SHP77 (cell line): ENCODE measurements at places on chromosomes 2 and 18.
A peak's percentile ranks its signal among the peaks of the same experiment; 100 is the strongest.

DNA sequence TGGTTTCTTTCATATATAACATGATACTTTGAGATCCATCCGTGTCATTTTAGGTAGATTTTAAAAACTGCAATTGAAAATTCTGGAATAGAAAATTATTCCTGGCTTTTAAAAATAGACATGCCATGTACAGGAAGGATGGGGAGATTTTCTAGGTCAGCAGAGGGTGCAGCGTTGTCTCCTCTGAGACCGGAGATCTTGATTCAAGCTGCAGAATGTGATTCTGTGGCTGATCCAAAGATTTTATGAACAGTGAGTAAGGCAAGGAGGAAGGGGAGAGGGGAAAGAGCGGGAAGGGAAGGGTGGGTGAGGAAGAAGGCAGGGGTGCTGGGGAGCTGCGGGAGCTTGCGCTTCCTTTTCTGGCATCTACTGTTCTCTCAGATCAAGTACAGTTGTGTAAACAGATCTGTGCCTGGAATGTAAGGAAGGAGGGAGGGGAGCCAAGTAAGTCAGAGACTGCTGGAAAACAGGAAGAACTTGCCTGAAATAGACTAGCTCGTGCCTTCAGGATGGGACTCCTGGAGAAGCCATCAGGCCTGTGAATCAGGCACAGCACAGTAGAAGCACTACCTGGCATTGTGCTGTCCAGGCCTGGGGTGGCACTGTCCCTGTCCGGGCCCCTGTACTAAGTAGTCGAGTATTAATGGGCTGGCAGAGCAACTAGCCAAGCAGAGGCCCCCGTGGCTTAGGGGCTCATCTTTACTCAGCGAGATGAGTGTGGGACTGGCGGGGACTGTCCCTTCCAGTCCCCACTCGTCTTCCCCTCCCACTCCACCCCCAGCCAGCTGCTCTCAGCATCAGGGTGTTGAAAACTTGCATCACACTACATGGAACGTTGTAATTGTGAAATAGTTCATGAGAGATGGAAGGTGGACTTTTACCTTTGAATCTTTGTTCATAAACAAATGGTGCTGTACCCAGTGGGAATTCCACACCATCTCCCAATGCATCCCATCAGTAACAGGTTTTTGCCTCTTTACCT lies 163.5 kb downstream of the UXS1 start:
- DNase-seq = no peak

DNA sequence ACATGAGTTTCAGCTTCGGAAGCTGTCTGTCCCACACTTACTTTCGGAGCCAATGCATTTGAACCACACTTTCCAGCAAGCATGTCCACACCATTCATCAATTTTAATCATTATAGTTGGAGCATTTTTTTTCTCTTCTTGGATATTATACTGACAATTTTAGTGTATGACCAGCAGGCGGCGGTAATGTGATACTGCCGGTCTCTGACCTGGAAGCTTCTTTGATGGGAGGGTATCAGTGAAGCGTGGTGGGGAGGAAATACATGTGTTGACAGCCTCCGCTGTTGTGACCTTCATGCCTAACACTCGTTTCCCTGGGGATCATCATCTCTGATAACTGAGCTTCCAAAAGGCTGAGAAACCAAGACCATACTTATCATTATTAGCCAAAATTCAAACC lies 231.7 kb downstream of the GBX2 start:
- no peak for DNase-seq

- peak; percentile 43 for DNase-seq
Measured at GRCh38 chr2:45993476-45993991, 303.7 kb upstream of the EPAS1 start.

GRCh38 chr2:221308507-221309066 lies 263.5 kb downstream of the EPHA4 start:
- no peak for DNase-seq

- no peak for DNase-seq
Measured at GRCh38 chr2:40487602-40488001, 35.7 kb upstream of the SLC8A1 start.

GRCh38 chr2:120910956-120911951 lies 175.6 kb downstream of the GLI2 start:
- DNase-seq = no peak

DNA sequence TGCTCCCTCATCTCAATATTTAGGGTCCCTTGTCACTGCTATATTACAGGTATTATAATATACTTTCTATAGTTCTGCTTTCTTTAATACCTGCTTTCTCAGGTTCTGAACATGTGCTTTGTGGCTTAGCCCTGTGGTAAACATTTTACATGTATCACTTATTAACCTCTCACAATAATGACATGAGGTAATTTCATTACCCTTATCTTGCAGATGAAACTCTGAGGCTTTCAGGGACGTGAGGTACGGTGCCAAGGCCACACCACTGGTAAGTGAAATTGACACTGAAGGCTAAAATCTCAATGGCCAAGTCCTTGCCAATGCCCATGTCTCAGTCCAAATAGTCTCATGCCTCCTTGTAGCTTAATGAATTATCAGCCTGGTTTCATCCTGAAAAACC lies 21.7 kb downstream of the LINC00305 start:
- no peak for DNase-seq

GRCh38 chr2:134453476-134453875 lies 199.6 kb downstream of the MGAT5 start:
- DNase-seq = no peak

- no peak for DNase-seq
Measured at GRCh38 chr2:26598336-26598995, 42.7 kb downstream of the CIB4 start.

DNA sequence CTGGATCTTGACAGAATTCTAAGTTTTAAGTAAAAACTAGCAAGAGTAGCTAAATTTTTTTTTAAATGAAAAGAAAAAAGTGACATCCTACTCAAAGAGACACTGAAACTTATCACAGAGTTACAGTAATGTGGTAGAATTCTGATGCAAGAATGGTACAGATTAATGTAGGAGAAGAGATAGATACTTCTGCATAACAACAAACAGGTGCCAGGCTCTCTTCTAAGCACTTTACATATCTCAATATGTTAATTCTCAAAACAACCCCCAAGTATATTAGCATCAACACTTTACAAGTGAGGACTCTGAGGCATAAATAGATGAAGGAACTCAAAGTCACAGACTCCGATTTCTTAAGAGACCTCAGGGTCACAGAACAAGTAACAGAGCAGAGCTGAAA lies 28.1 kb downstream of the GCC2 start:
- DNase-seq = no peak

GRCh38 chr18:34126121-34126520 lies 98.6 kb downstream of the NOL4 start:
- no peak for DNase-seq

DNA sequence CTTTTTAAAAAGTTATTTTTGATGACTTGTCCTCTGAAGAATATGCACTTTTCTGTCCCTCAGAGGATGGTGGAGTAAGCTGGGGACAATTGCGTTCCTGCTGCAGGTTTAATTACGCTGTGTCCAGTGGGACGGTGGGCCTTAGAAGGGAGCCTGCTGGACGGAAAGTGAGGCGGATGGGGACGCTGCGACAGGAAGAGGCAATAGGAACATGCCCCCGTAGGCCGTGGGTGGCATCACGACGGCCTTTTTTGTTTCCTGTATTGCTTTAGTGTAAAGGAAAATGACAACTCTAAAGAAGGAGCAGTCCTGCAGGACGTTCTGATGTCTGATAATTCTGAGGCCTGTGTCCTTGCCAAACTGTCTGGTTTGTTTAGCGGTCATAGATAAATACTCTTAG lies 121.6 kb downstream of the NFATC1 start:
- DNase-seq = no peak

- no peak for DNase-seq
Measured at GRCh38 chr18:67514901-67515540, 1.5 kb downstream of the DSEL start.

- DNase-seq = no peak
Measured at GRCh38 chr18:31789409-31789808, 28.7 kb upstream of the SLC25A52 start.

DNA sequence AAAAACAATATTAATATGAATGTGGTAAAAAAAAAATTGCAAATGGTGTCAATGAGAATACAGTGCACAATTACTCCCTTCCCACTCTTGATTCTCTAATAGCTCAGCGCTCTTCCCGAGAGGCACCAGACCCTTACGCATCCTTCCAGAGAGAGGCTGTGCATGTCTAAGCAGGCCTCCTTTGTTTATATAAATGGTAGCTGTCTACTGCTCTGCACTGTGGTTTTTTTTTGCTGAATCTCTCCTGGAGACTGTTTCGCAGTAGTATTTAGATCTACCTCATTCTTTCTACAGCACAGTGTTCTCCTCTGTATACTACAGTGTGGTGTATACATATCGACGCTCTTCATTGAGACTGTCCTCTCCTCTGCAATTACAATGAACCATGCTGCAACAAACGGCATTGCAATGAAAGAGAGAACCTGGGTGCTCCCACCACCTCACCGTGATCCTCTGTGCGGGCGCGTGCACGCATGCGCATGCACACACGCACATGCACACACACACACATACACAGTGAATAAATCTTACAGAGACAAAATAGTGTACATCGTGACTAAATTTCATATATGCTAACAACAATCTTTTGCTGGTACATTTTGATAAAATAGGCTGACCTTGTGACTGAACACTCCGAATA lies 19.4 kb downstream of the SEPTIN10 start:
- DNase-seq = no peak

- DNase-seq = no peak
Measured at GRCh38 chr18:63646936-63647335, 2.9 kb upstream of the SERPINB4 start.

- no peak for DNase-seq
Measured at GRCh38 chr2:10469301-10469700, 21.2 kb upstream of the ODC1 start.

GRCh38 chr2:98460573-98461497 lies 16.2 kb downstream of the INPP4A start:
- DNase-seq = no peak

- DNase-seq = no peak
Measured at GRCh38 chr2:88212251-88212790, 42.2 kb downstream of the THNSL2 start.

DNA sequence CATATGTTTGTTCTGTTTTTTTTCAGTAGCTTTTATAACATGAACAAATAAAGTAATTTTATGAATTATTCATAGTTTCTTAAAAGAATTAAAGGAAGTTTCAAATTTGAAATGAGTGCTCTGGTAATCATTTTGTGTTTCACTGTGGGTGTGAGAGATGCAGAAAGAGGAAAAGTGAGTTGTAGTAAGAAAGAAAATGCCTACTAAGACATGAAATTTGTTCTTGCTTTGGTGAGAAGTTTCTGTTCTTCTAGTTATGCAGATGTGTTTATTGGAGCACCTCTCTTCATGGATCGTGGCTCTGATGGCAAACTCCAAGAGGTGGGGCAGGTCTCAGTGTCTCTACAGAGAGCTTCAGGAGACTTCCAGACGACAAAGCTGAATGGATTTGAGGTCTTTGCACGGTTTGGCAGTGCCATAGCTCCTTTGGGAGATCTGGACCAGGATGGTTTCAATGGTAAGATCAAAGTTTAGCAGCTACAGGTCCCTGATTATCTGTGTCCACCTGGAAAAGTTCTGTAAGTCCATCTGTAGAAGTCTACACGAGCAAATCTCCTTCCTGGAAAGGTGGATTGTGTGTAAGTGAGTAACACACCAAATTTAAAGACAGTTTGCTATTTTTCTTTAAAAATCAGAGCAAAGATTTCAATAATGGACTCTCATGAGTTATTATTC lies 51.4 kb downstream of the ITGAV start:
- no peak for DNase-seq

- no peak for DNase-seq
Measured at GRCh38 chr2:26268213-26268612, 23.5 kb downstream of the HADHB start.

DNA sequence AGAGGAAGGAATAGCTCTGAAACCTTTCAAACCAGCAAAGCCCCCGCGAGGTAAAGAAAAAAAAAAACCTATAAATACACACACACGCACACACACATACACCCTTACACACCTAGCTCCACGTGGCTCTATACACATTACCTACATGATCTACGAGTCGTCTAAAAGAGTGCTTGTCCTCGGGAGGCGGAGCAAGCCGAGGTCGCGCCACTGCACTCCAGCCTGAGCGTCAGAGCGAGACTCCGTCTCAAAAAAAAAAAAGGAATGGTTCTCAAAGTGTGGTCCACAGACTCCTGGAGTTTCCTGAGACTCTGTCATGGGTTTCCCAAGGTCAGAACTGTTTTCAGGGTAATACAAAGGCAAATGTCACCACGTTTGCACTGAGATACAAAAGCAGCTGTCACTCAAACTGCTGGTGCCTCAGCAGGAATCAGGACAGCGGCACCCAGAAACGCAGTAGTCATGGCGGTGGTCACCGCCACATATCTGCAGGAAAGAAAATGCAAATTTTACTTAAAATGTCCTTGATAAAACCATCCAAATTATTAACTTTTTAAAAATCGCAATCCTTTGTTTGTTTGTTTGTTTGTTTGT lies 130.0 kb upstream of the GPC1 start:
- DNase-seq = no peak

GRCh38 chr2:15942711-15943345 lies 2.5 kb downstream of the MYCN start:
- DNase-seq = no peak

DNA sequence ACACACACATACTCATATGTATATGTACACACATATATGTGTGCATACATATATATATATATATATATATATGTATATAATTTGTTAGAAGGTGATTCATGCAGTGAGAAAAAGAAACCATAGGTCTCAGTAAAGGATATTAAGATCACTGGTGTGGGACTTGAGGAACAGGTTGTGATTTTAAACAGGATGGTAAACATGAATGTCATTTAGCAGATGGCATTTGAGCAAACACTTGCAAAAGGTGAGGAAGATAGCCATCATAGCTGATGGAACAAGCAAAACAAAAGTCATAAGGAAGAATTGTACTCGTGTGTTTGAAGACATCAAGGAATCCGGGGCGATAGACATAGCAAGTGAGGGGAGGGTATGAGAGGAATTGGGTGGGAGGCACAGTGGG lies 784.5 kb downstream of the TSN start:
- no peak for DNase-seq

DNA sequence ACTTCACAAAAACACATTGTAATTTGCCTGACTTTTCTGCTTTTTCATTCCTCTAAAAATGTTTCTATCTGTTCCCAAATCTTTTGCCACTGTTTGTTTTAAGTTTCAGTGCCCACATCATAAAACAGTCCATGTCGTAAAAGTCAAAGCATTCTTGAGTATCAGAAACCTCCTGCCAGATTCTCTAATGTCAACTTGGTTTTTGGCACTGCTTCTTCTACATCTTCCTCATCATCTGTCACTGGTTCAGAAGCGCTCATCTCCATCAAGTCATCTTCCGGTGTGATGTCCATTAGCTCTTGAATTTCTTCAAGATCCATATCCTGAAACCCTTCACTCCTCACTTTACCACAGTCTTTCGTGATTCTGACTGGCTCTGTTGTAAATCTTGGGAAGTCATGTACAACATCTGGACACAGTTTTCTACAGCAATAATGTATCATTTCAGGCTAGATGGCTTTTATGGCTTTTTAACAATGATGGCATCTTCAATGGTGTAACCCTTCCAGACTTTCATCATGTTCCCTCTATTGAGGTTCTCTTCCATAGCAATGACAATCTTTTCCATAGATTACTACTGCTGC lies 19.6 kb downstream of the CUL3 start:
- DNase-seq = no peak
